Cardiac fibroblast (primary cell): ENCODE measurements at places on chromosomes 1 and 21.

GRCh38 chr1:233055879-233056641, 105.6 kb downstream of the NTPCR start:
- DNase-seq = no peak

DNA sequence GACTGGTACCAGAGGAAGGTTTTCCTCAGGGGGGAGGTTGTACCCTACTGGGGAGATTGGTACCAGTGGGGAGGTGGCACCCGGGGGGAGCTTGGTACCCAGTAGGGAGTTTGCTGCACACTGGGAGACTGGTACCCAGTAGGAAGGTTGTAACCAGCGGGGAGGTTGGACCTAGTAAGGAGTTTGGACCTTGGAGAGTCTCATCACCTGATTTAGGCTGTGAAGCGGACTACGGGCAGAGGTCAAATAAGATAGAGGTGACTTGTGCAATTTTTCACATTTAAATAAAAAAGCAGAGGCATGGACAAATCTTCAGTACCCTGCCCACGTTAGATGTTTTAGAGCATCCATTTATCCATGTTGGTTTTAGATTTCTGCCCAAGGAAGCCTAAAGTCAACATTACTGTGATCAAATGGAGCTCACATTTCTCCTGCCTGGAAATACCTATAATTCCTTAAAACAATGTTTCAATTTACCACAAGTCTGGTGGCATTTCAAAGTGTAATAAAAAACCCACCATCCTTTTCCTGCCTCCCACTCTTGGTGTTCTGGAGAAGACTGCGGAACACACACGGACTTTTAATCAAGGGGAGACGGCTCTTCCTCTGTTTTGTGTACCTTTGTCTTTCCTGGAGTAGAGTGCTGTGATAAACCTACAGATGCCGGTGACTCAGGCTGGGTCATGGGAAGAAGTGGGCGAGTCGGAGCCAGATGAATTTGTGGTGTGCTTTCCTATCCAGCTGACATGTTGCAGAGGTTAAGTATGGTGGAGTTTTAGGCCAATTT, 36.2 kb upstream of the MRPS6 start:
- DNase-seq = peak; percentile 63

DNA sequence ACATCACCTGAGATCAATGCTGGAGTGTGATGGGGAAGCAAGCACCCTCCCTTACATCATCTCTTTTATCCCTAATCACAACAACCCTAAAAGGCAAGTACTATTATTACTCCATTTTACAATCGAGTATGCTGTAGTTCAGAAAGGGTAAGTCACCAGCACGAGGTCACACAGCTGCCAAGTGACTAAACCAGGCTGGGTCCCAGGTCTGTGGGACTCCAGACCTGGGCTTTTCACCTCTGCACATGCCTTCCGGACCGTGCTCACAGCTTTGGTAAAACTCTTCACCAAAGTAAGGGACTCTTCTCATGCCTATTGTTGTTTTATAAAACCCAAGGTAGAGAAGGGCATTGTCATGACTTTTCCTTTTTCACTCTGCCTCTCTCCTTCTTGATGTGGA, 130.9 kb downstream of the DMRTB1 start:
- no peak for DNase-seq

GRCh38 chr1:180533266-180533987, 25.3 kb upstream of the OVAAL start:
- DNase-seq = peak; percentile 77

- DNase-seq = peak; percentile 86
Observed at GRCh38 chr1:245765230-245766000, 610.6 kb downstream of the KIF26B start.

DNA sequence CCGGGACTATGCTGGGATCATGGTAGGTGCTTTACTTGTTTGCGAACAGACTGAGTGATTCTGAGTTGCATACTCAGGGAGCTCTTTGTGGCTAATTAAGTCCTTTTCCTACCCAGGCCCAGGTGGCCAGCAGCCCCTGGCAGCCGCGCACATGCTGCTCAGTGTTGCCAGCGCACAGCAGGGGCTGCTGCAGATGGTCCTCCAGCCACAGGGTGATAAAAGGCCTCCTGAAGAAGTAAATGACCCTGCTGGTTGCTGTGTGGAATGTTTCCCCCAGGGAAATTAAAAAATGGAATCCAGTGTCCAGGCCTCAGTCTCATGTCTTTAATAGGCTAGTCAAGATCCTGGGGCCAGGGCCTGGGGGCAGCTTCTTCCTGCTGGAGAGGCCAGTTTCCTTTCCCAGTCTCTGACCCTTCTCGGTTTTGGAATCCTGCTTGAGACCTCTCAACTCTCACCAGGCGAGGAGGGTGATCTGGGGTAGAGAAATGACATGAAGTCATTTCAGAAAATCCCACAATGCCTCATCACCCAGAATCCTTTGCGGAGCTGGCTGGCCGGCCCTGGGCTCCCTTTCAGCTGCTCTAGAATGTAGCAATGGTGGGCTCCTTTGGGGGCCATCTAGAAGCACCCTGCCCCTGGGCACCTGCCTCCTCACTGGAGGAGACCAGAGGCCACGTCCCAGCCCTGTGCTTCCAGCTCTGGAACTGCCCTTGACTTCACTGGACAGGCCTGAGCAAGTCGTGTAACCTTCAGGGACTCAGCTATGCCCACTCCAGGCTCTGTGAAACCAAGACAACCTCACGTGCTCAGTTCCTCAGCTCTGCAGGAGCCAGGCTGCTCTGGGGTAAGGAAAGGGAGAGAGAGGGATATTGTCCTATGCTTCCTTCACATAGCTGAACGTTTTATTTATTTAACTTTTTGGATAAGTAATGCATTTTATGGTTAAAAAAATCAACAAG, 131.4 kb downstream of the MRPS6 start:
- no peak for DNase-seq

DNA sequence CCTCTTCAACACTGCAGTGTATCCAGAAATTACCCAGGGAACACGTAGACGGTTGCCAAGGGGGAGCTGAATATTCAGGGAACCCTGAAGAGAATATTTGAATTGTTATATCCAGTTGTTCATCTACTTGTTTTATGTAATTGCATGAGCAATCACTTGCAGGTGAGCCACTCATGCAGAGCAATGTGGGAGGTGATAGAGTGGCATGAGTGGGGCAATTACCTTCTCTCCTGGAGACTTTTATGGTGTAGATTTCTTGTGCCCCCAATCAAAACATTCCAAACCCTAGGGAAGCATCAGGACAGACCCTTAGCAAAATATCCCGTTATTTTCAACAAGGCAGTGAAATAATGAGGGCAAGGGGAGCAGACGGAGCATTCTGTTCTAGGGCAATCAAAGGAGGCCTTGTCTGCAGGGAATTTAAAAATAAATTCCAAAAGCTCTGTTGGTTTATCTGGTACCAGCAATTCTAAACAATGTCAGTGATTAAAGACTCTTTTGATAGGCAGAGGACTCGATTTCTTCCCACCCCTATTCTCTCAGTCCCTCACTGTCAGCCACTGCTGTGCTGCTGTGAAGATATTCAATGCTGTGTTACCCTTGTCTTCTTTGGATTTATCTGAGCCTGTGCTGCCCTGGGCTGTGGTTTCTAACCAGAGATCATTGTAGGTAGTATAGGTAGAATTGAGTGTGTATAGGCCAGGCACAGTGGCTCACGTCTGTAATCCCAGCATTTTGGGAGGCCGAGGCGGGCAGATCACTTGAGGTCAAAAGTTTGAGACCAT, 180.2 kb upstream of the MAP1LC3C start:
- no peak for DNase-seq

GRCh38 chr1:42399315-42400100, 18.9 kb downstream of the RIMKLA start:
- DNase-seq = no peak
